ENCODE measurements at places on chromosomes 1 and 21.

DNA sequence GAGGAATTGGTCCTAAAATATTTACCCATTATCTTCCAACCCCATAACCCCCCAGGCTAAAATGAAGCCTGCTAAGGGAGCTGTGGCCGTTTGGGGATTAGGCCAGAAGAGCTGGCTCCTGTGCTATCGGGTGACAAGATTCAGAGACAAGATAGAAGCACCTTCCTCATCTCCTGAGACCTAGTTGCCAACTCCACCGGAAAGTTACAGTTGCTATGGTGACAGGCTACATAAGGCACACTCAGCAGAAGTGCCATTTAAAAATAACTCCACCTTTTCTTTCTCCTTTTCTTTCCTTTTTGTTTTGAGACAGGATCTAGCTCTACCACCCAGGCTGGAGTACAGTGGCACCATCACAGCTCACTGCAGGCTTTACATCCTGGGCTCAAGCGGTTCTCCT lies 43.6 kb upstream of the ROR1 start:
- DNase-seq = no peak

GRCh38 chr1:76715474-76715873 lies 151.8 kb upstream of the ST6GALNAC5 start:
- no peak for DNase-seq

DNA sequence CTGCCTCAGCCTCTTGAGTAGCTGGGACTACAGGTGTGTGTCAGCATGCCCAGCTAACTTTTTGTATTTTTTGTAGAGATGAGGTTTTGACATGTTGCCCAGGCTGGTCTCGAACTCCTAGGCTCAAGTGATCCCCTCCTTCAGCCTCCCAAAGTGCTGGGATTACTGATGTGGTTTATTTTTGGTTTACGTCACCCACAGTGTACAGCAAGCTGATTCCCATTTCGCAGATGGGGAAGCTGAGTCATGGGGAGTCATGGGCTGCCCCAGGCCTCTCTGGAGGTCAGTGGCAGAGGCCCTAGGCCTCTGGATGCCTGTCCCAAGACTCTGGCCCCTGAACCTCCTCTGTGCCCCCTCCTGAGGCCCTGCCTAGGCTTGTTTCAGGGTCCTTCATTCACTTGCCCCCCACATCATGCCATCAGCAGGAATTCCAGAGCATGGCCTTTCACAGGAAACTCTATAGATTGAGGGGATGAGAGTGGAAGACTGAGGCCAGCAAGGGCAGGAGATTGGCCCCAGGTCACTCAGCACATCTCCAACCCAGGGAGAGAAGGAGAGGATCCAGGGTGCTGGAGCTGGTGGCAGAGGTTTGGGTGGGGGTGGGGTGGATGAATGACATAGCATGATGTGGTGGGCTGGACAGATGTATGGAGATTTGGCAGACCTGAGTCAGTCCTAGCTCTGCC lies 266.0 kb downstream of the PTPRU start:
- no peak for DNase-seq

DNA sequence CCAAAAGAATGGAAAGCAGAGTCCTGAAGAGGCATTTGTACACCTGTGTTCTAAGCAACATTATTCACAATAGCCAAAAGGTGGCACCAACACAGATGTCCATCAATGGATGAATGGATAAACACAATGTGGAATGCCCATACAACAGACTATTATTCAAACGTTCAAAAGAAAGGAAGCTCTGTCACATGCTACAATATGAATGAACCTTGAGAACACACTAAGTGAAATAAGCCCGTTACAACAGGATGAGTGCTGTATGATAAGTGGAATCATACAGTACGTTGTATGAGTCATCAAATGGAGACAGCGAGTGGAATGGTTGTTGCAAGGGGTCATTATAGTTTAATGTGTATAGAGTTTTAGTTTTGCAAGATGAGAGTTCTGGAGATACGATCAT lies 80.1 kb downstream of the SH3BGR start:
- no peak for DNase-seq

GRCh38 chr1:55209247-55209646 lies 5.9 kb downstream of the USP24 start:
- no peak for DNase-seq

Data from NCI-H226 (cell line).